ENCODE measurements at places on chromosomes 3 and 15.

DNA sequence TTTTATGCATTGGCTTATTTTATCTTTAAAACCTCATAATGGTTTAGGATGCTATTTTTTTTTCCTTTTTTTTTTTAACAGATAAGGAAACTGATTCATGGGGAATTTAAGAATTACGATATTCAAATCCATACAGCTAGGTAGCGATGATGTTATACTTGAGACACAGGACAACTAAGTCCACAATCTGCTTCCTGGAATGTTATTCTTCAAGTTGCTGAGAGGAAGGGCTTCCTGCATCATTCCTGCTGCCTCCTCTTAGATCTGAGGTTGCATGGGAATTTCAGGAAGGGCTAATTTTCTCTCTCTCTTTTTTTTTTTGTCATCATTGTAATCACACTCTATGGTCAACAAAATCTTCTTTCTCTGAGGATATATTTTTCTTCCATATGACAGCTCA lies 595.5 kb downstream of the GRM7 start:
- no peak for DNase-seq

GRCh38 chr3:149003653-149004305 lies 12.4 kb downstream of the GYG1 start:
- peak; percentile 57 for DNase-seq

DNA sequence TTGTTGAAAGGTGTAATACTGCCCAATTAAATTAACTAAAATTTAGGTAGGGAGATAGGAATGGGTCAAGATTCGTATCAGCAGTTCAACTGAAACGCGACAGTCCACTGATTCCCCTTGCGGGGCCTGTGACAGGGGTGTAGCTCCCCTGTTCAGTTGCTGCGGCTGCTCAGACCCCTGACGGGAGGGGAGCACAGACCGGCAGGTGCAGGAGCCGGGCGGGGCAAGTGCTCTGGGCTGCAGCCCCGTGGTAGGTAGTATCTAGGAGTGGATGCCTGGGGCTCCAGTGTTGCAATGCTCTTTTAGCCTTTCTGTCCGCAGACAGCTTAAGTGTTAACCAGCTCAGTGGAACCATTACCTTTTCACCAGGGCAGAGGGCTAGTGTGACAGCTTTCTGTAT lies 164.9 kb downstream of the ROBO2 start:
- DNase-seq = no peak

DNA sequence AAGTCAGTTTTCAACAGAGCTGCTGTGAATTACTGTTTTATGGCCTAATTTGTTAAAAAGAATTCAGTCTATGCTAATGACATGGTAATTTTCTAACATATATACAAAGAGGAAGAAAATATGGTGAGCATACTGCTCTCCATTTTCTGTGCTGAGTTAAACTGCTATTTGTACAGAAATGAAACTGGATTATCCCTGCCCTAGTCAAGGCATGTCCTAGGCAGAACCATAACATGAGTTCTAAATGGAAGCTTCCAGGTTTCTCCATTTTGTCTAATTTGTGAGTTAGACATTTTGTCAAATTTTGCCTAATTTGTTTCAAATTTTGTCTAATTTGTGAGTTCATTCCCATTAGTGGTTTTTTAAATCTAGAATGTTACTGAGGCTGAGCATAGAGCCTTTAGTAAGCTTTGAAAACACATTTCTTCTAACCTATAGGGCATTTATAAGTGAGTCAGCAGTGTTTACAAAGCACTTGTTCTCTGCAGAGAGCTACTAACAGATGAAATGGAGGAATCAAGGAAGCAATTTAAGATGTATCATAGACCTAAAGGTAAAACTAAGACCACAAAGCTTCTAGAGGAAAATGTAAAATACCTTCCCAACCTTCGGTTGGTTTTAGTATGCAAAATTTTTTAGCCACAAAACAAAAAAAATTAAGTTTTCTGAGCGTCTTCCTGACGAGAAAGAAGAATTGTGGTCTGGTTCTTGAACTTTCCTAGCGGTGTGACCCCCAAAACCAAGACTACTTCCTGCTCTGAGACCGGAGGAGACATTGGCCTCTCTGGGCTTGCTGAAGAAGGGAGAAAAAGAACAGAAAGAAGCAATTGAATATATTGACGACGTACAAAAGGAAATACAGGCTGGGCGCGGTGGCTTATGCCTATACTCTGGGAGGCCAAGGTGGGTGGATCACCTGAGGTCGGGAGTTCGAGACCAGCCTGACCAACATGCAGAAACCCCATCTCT lies 9.8 kb downstream of the P2RY14 start:
- no peak for DNase-seq

- DNase-seq = peak; percentile 84
Observed at GRCh38 chr3:43998836-43999727, 242.6 kb upstream of the TOPAZ1 start.

- no peak for DNase-seq
Observed at GRCh38 chr15:78129751-78130287, 1.4 kb downstream of the CIB2 start.

- DNase-seq = no peak
Observed at GRCh38 chr15:70453238-70453637, 310.1 kb downstream of the UACA start.

GRCh38 chr3:42273361-42273760 lies 7.4 kb upstream of the CCK start:
- no peak for DNase-seq

- DNase-seq = no peak
Observed at GRCh38 chr15:82951472-82952157, 905 bp downstream of the HOMER2 start.

DNA sequence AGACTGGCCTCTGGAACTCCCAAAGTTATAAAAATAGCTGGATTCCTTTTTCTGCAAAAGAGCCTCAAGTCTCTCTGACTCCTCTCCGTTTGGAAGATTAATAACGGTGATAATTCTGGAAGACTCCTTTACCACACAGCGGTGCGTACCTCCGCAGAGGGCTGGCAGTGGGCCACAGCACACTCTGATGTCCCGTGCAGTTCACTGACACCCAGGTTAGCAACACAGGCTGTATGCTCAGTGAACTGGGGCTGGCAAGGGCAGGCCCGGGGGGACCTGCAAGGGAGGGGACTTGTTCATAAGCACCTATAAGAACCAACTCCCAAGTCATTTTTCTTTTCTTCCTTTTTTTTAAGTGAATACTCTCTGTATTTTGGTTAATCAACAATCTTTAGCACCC lies 120.3 kb upstream of the TJP1 start:
- no peak for DNase-seq

- DNase-seq = peak; percentile 44
Observed at GRCh38 chr15:88938802-88939485, 25.8 kb upstream of the MFGE8 start.

GRCh38 chr3:50582083-50582482 lies 12.8 kb downstream of the HEMK1 start:
- DNase-seq = no peak

GRCh38 chr3:13482106-13482690 lies 2.1 kb downstream of the HDAC11 start:
- peak; percentile 19 for DNase-seq
